Posterior vena cava (tissue), 2 donors: ENCODE measurements at places on chromosomes 6 and 20.

DNA sequence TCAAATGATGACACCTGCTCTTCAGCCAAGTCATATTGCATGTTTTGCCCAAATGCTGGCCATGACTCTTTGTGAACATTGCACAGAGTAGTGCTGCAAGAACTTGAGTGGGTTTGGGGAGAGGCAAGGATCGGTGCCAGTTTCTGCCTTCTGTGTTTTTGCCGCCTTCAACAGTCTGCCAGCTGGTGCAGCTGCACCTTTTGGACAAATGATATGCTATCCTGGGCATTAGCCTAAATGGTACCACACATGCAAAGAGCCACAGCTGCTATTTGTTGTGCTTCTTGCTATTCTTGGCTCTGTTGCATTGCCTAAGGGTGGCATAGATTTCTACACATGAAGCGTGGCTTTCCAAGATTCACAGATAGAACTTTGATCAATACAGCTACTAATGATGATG lies 189.0 kb upstream of the CCN2 start:
- no peak for DNase-seq

- no peak for DNase-seq
Measured at GRCh38 chr6:140070846-140071473, 696.5 kb upstream of the CITED2 start.

DNA sequence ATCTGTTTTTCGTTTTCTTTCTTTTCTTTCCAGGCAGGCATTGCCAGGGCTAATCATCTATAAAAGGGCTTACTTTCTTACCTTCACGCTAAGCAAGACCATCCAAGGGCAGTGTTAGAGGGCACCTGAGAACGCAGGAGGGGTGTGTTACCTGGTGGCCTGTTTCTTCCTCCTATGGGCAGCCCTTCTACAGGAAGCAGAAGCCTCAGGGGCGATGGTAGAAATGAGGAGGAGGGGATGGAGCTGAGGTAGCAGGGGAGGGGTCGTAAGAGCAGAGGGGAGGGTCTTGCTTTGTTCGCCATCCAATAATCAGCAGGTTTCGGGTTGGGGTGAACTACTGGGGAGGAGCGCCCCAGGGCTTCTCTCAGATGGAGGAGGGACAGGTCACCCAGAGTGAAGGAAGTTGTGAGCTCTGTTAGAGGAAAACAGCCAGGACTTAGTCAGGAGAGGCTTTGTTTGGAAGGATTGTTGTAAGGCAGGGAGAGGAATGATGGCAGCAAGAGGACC lies 1.5 kb upstream of the CCR6 start:
- DNase-seq: no peak

GRCh38 chr20:33669224-33669623 lies 2.5 kb downstream of the ACTL10 start:
- no peak for DNase-seq

- DNase-seq: no peak
Measured at GRCh38 chr20:10635476-10636208, 38.2 kb downstream of the JAG1 start.

DNA sequence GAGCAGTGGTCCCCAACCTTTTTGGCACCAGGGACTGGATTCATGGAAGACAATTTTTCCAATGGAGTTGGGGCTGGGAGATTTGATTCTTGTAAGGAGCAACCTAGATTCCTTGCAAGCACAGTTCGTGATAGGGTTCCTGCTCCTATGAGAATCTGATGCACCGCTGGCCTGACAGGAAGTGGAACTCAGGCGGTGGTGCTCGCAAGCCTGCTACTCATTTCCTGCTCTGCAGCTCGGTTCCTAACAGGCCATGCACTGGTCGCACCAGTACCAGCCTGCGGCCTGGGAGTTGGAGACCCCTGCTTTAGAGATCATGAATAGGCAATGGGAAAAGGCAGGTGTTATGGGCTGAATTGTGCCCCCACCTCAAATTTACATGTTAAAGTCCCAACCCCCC lies 131.2 kb downstream of the PFDN4 start:
- no peak for DNase-seq

GRCh38 chr6:47483853-47484546 lies 6.4 kb downstream of the CD2AP start:
- no peak for DNase-seq
